ENCODE measurements at places on chromosomes 13 and 19. TPM values are rescaled to one million over a fixed set of nuclear protein-coding genes. Genes with fewer than 3 reads are reported as not detected.
A peak's percentile ranks its signal among the peaks of the same experiment; 100 is the strongest.

The A1BG gene
- polyA plus RNA-seq, result 53.7 TPM

The LAIR1 gene
- polyA plus RNA-seq, result 42.4 TPM

The ATP4A gene
- not detected for polyA plus RNA-seq

The KLK12 gene
- polyA plus RNA-seq, result not detected

The RASIP1 gene
- 0.55 TPM for polyA plus RNA-seq

- H3K36me3 ChIP-seq, result no peaks in the 10 kb centered on the region
- H3K4me1 ChIP-seq, result no peaks in the 10 kb centered on the region
- H3K4me3 ChIP-seq, result no peak overlapping the region
- H3K27ac ChIP-seq, result no peak overlapping the region
- H3K27me3 ChIP-seq, result peaks cover 8% of the 10 kb centered on the region
- DNase-seq, result no peak
These were observed 102.1 kb downstream of the ATP8A2 start for GRCh38 chr13:25473864-25474263.

DNA sequence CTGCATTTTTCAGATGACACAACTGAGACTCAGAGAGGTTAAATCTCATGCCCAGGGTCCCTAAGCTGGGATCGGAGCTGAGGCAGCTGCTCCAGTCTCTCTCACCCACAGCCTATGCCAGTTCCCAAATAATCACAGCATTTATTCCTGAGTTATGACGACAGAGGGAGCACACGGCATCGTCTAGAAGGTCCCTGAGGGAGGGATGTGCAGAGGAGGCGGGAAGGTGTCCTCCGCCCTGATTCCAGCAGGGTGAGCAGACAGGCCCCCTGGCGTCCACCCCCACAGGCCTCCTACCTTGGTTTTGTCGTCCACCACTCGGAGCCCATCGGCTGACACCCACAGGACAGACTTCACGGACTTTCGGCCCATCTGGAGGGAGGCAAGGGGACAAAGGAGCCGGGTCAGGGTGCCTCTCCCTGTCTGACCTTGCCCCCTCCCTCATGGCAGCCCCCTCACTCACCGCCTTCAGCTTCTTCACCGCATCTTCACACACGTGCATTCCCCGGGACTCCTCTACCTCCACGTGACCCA, 8.0 kb downstream of the NUMBL start:
- peaks cover 3% of the 10 kb centered on the region for H3K36me3 ChIP-seq
- no peak for DNase-seq
- no peaks in the 10 kb centered on the region for H3K4me1 ChIP-seq
- no peak overlapping the region for H3K27ac ChIP-seq
- no peak overlapping the region for H3K4me3 ChIP-seq

DNA sequence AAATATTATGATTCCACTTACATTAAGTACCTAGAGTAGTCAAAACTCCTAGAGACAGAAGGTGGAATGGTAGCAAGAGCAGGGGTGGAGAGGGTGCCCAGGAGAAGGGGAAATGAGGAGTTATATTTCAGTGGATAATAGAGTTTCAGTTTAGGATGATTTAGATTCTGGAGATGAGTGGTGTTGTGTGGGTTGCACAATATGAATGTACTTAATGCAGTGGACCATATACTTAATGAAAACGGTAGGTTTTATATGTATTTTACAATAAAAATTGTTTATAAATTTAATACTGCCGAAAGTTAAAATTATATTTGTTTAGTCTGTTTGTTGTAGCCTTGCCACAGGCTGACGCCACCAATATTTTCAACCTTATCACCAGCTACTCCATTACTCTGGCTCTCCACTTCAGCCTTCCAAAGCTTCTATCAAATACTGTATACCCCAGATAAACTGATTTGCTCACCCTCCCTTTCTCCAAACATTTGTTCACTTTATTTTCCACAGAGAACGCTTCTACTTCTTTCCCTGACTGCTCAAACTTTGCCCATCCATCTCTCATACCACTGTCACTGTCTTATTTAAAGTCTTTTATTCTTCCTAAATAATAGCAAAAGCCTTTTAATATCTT, 1.4 kb upstream of the RBM26 start:
- H3K27me3 ChIP-seq, result no peaks in the 10 kb centered on the region
- peaks cover 39% of the 10 kb centered on the region for H3K4me1 ChIP-seq
- H3K4me3 ChIP-seq, result peak overlapping the region; percentile 88
- DNase-seq, result no peak

GRCh38 chr19:12990853-12991252, 4.4 kb upstream of the NFIX start:
- H3K27ac ChIP-seq, result no peak overlapping the region
- H3K4me3 ChIP-seq, result no peak overlapping the region
- no peak for DNase-seq
- H3K4me1 ChIP-seq, result no peaks in the 10 kb centered on the region
- H3K27me3 ChIP-seq, result peaks cover 3% of the 10 kb centered on the region

GRCh38 chr19:11624069-11624463, 26.8 kb downstream of the ZNF627 start:
- no peak overlapping the region for H3K27ac ChIP-seq
- DNase-seq, result no peak
- H3K4me3 ChIP-seq, result no peak overlapping the region
- no peaks in the 10 kb centered on the region for H3K27me3 ChIP-seq
- H3K36me3 ChIP-seq, result peaks cover 10% of the 10 kb centered on the region

GRCh38 chr19:46009530-46010510, 13.0 kb downstream of the PGLYRP1 start:
- no peak overlapping the region for H3K4me3 ChIP-seq
- no peak overlapping the region for H3K27ac ChIP-seq
- peaks cover 5% of the 10 kb centered on the region for H3K36me3 ChIP-seq

- no peaks in the 10 kb centered on the region for H3K4me1 ChIP-seq
- H3K27me3 ChIP-seq, result no peaks in the 10 kb centered on the region
- no peaks in the 10 kb centered on the region for H3K36me3 ChIP-seq
- H3K4me3 ChIP-seq, result peak overlapping the region; percentile 18
- DNase-seq, result peak; percentile 50
These were observed 16.1 kb upstream of the USP29 start for GRCh38 chr19:57103573-57104277.

- no peaks in the 10 kb centered on the region for H3K27me3 ChIP-seq
- no peak overlapping the region for H3K4me3 ChIP-seq
- DNase-seq, result peak; percentile 27
- no peak overlapping the region for H3K27ac ChIP-seq
- peaks cover 18% of the 10 kb centered on the region for H3K4me1 ChIP-seq
- H3K36me3 ChIP-seq, result no peaks in the 10 kb centered on the region
These were observed 30.0 kb upstream of the TPT1 start for GRCh38 chr13:45370922-45371406.

DNA sequence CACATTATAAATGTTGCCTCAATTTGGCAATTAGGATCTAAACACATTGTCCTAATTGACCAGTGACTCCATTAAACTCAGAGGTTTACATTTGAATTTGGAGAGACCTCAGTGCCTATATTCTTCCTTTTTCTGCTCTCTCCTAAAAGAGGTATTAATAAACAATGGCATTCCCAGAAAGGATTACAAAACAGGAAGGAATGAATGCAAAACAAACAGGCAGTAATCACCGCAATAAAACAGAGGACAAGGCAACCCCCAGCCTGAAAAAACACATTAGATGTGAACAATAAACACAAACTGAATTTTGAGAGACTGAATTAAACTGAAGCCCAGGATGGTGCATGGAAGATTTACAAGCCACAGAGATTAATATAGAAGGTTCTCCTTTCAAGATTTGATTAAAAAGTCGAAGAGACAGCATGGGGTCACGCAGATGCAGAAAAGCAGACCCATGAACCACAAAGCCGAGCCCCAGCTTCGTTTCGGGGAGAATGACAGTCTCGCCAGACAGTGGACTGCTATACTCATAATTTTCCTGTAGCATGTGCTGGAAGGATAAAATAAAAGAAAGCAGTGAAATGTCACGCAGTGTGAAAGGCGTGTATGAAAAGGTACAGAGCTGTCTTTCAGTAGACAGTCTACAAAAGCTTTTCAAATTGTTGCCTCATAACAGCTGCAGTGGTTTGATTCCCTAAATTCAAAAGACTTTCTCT, 503.0 kb downstream of the LIG4 start:
- no peaks in the 10 kb centered on the region for H3K4me1 ChIP-seq
- no peaks in the 10 kb centered on the region for H3K36me3 ChIP-seq
- H3K27ac ChIP-seq, result no peak overlapping the region
- no peak for DNase-seq
- H3K4me3 ChIP-seq, result no peak overlapping the region

GRCh38 chr19:49590971-49591730, at the start of gene PRR12:
TSS of gene PRR12 (plus strand) at chr19:49591182. CDS start at chr19:49591655, 473 bp downstream.
- peaks cover 17% of the 10 kb centered on the region for H3K36me3 ChIP-seq
- no peaks in the 10 kb centered on the region for H3K27me3 ChIP-seq
- peak within 1 kb of the TSS; percentile 85 for H3K27ac ChIP-seq
- peaks cover 33% of the 10 kb centered on the region for H3K4me1 ChIP-seq
